Endothelial cell of umbilical vein (primary cell): ENCODE measurements at places on chromosomes 11 and 22. TPM values are rescaled to one million over a fixed set of nuclear protein-coding genes. Genes with fewer than 3 reads are reported as not detected.

The SDF2L1 gene
- 66.7 and 75.1 TPM in 2 replicates for total RNA-seq

- no peak for DNase-seq
These were observed 6.3 kb downstream of the CABP7 start for GRCh38 chr22:29726106-29726505.

DNA sequence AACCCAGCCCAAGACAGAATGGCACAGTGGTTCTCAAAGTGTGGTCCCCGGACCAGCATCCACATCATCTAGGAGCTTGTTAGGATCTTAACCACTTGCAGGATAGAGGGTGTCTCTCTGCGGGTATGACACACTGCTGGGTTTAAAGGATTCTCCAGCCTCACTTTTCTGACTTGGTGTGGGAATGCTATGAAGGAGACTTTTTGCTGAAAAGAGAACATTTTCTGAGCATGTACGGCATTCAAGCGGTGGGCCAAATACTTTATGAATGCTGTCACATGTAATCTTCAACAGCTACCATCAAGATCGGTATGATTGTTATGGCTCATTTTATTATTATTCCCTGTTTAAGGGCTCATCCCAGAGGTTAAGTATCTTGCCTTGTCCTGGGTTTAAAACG is 1.8 kb upstream of the CD82 start:
- no peak for DNase-seq

DNA sequence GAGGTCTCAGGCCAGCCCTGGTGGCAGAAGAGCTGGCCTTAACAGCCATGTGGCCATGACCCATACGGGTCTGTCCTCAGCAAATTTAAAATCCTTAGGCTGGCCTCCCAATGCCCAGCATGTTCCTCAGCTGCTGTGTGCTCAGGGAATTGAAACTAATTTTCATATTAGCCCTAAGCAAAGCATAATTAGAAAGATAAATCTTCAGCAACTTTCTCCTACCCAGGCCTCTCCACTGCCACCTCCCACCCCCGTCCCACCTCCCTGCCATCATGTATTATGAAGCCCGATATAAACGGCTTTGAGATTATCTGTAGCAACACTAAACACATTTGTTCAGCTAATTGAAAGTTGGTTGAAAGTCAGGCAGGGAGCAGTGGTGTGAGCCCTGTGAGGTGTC is 178.8 kb upstream of the NTM start:
- no peak for DNase-seq

DNA sequence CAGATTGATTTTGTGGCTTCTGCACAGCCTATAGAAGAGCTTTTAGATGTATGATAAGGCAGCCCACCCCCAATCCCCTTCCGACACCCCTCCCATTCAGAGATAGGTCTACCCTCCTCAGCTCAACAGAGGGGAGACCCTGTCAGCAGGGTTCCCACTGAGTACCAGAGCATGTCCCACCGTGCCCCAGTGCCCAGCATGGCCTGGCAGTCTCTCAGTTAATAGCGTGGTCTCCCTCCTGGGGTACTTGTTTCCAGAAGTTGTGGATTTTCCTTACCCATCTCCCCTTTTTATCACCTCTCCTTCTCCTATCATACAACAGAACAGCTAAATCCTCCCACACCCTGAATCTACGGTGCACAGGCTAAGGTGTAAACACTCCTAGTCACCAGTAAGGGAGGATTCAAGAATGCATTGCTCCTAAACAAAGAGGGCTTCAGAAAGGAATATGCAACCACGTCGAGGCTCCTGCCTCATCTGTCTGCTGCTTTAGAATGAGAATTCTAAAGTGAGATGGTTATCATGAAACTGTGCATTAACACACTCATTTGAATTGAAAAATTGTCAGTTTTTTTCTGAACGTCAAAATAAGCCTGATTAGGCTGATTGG is 6.7 kb downstream of the PLAAT2 start:
- no peak for DNase-seq

The NRGN gene
- 30.9 and 33.5 TPM in 2 replicates for total RNA-seq

DNA sequence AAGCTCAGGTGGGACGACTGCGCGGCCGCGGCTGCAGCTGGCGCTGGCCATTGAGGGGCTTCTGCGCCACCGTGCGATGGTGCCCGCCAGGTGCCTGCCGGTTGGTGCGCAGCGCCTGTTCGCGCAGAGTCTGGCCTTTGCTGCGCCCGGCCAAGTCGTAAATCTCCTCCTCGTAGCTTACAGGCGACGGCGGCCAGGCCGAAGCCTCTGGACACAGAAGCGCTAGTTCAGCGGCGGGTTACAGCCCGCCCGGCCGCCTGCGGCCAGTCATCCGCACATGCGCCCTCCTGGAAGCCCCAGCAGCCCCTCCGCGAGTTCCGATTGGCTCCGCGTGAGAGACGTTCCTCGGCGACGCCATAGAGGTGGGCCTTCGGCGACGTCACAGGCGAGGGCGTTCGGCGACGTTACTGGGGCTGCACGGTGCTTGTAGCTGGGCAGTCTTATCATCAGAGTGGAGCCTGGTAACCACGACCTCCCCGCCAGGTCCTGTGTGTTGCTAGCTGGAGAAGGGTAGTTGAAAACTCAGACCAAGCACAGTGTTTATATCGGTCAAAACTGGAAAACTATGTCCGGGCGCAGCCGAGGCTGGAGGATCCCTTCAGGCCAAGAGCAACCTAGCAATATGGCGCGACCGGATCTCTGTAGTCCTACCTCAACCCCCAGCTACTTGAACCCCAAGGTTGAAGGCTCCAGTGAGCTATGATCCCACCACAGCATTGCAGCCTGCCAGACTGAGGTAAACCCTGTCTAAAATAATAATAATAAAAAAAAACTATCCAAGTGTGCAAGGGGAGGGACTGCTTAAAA is 265.7 kb downstream of the OR4C45 start:
- DNase-seq, result no peak
